ENCODE measurements at places on chromosomes 7 and 10.

- DNase-seq, result no peak
Measured at GRCh38 chr10:113122947-113123346, 172.9 kb downstream of the TCF7L2 start.

DNA sequence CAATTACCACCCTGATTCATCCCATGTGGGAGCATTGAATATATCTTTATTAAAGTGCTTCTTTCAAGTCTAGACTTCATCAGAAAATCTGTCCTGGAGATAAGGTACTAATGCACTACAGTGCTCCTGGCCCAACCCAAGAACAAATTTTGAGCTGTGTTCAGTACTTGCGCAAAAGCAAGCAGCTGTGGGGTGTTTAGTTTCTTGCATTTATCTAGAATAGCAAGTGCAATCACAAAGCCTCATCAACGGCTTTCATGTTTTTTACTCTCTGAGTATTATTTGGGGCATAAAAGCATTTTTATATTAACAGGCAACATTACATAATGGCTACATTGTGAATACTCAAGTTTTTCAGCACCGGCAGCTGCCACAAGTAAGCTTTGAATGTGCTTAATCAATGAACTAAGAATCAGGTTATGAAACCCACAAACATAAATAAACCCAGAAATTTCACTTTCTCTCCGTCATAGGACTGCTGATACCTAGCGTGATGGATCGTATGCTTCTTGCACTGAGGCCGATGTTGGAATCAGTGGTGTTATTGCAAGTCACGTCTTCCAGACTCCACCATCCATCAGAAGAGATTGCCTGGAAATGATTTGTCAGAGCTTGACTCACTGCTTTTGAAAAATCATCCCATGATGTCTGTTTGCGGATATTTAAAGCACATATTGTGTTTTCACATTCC, 113.1 kb downstream of the CTTNBP2 start:
- DNase-seq, result no peak

DNA sequence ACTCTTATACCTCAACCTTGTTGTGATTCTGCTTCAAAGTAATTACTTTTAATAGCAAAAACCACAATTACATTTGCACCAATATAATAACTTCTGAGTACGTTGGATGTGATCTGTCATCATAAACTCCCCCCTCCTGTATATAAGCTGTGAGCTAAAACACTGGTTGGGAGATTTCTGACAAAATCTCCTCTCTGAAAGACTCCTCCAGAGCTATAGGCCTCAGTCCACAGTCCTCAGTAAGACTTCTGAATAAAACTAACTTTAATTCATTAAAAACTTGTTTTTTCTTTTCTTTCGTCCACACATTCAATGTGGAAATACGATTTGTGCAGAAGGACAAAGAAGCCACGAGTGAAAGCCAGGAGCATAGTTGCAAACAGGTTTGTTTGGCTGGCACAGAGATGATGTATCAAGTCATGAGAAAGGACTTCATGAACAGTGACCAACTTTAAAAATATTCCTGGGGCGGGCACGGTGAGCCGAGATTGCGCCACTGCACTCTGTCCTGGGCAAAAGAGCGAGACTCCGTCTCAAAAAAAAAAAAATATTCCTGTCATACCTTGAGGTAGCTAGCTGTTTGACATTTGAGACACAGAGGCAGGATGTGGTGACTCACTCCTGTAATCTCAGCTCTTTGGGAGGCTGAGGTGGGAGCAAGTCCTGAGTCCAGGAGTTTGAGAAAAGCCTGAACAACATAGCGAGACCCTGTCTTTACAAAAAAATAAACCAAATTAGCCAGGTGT, 91.1 kb upstream of the ARHGAP21 start:
- DNase-seq, result no peak

- DNase-seq, result no peak
Measured at GRCh38 chr10:78985973-78986818, 82.6 kb upstream of the ZMIZ1 start.

GRCh38 chr7:74000489-74001149, 27.4 kb upstream of the ELN start:
- no peak for DNase-seq

DNA sequence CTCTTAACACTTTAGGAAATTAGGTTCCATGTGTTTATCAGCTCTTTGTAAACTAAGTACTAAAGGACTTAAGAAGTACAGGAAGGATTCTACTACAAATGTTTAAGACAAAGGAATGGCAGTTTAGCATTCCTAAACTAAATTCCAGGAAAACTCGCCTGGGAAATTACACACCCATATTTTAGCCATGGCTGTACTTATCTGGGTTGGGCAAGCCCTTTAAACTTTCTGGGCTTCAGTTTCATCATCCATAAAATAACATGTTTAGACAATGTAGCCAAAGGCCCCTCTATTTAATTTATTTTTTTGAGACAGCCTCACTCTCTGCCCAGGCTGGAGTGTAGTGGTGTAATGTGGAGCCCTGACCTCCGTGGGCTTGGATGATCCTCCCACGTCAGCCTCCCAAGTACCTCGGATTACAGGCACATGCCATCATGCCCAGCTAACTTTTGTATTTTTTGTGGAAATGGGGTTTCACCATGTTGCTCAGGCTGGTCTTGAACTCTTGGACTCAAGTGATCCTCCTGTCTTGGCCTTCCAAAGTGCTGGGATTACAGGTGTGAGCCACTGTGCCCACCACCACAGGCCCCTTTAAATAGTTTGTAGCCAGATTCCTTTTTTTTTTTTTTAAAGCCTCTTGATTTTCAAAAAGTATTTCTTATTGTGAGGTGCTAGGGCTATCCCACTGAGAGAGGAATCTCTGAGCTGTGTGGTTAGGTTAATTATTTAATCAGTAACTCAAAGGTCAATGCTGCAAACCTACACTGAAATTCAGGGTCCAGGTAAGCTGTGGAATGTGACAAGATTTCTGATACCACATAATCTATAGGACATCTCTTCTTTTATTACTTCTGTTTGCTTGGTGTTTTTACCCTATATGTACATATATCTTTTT, 32.1 kb downstream of the TMEM60 start:
- DNase-seq, result no peak

Measured in nucleus accumbens (tissue), 56 donors.